ENCODE measurements at places on chromosomes 4 and X.

DNA sequence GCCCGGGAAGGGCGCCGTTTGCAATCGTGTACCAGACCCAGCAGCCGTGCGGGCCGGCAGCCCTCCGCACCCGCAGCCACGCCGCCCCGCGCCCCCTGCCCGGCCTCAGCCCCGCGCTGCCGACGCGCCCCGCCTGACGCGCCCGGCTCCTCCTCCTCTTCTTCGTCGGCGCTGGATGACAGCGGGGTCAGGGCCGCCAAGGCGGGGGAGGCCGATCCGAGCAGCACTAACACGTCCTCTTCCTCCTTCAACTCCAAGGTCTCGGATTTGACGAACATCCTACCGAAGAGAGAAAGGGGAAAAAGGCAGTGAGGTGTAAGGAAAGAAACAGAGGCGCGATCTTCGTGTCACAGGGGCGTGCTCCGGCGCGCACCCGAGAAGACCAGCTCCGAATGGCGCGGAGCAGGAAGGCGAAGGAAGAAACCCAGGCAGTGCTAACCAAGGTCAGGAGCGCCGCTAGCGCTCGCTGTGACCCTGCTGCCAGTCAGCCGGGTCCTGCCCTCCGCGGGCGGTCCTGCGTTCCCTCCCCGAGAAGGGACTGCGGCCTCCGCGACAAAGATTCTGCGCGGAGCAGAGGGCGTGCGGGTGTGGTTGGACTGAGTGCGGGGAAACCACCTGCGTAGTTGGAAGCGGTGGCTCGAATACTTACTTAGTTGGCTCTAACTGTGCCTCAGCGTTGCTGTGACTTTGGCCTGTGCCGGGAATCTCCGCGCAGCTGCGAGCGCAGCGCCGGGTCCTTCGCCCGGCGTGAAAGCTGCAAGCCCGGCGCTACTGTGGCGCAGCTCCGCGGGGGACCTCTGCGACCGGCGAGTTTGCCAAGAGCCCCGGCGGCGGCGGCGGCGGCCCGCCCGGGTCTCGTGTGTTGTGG is 548 bp downstream of the NEUROG2 start:
- peak; percentile 37 for DNase-seq

GRCh38 chrX:25144043-25144940 is 128.5 kb upstream of the ARX start:
- peak; percentile 20 for DNase-seq

GRCh38 chr4:54169176-54169575 is 59.9 kb upstream of the PDGFRA start:
- no peak for DNase-seq

DNA sequence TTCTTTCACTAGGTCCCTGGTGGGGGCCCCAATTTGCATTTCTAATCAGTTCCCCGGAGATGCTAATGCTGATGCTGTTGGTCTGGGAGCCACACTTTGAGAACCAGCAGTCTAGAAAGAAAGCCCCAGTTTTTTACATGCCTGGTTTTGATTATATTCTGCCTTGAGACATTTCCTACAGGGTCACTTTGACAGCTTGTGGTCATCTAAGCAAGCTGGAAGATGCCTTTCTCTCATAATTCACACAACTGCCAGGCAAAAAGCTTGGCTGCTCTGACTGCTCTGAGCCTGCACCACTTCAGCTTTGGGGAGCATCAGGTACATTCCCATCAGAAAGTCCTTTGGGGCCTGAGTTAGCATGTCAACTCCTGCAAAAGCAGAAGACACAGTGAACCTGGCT is 5.9 kb upstream of the PLAC1 start:
- DNase-seq: no peak

DNA sequence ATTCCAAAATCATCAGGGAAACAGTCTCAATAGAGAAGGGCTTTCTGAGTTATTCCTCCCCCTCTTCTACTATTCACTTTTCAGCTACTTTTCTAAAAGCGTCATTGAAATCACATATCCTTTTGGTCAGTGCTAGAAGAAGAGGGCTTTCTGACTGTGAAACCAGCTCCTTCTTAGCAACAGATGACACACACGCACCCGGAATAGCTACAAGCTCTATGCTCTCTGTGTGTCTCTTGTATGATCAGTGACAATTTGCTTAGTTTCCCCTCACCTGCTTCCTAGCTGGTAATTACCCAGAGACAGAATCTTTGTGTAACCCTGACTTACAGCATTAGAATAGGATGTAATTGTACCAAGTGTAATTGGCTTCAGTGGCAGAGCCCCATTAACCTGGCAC is 268.1 kb upstream of the SLITRK2 start:
- no peak for DNase-seq

DNA sequence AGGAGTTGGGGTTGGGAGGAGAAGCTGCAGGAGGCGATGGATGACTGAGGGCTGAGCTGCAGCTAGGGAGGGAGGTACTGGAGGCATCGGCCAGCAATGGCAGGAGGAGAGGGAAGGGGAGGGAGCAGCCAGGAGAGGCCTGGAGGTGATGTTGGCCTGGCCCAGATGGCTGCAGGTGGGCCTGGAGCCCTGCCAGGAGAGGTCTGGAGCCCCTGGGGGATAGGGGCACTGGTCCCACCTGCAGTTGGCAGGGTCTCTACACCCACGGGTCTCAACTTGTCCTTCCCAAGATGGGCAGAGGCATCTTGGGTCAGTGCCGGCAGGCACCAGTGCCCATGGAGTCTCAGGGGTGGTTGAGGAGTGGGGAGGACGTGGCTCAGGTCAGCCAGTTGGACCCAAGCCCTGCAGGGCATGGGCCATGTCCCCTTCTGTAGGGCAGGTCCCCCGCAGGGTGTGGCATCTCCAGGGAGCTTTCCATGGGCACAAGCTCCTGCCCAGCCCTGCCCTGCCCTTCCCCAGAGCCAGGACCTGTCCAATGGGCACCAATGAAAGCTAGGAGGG is 2.7 kb upstream of the MXD4 start:
- DNase-seq: no peak

DNA sequence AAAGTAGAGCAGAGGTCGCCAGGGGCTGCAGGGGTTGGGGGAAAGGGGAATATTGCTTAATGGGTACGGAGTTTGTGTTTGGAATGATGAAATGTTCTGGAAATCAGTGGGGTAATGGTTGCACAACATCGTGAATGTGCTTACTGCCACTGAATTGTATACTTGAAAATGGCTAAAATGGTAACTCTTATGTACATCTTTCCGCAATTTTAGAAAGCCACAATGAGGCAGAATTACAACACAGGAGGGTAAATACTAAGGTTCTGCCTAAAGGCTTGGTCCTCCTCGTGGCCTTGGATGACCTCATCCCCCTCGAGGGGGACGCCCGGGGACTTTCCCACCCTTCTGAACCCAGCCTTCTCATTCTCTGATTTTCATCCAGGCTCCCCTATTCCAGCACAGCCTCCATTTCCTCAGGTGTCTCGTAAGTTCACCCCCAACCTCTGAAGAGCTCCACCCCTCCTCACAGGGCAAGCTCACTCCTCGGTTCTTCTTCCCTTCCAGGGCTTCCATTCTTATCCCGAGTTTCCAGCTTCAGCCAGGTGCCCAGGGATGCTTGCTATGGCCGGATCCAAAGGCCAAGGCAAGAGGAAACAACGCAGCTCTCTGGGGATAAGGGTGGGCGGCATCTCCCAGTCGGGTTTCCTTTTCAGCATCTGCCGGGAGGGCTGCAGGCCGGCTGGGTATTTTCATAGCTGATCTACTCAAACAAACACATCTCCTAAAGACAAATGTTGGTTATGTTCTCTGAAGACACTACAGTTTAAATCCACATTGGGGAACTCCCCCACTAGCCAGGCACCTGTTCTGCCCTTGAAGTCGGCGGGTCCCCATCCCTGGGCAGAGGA is 71.3 kb upstream of the ACSL1 start:
- no peak for DNase-seq

- no peak for DNase-seq
Observed at GRCh38 chr4:145639186-145639698, 20.1 kb downstream of the MMAA start.

DNA sequence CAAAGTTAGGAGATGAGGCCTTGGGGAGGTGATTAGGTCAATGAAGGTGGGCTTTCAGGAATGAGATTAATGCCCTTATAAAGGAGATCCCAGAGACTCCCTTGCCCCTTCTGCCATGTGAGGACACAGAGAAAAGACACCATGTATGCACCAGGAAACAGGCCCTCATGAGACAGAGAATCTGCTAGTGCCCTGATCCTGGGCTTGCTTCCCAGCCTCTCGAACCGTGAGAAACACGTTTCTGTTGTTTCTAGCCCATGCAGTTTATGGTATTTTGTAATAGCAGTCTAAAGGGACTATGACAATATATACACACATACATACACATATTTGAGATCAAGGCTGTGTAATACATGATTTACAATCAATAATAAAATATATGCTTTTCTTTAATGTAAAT is 41.4 kb upstream of the ENPP6 start:
- no peak for DNase-seq

DNA sequence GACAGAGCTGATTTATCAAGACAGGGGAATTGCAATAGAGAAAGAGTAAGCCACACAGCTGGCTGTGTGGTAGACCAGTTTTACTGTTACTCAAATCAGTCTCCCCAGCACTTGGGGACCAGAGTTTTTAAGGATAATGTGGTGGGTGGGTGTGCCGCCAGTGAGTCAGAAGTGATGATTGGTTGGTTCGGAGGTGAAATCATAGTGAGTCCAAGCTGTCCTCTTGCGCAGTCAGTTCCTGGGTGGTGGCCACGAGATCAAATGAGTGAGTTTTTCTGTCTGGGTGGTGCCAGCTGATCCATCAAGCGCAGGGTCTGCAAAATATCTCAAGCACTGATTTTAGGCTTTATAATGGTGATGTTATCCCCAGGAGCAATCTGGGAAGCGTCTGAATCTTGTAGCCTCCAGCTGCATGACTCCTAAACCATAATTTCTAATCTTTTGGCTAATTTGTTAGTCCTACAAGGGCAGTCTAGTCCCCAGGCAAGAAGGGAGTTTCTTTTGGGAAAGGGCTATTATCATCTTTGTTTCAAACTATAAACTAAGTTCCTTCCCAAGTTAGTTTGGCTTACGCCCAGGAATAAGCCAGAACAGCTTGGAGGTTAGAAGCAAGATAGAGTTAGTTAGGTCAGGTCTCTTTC is 44.0 kb upstream of the PPP1R2C start:
- no peak for DNase-seq

GRCh38 chr4:65667506-65668041 is 2.7 kb downstream of the EPHA5 start:
- DNase-seq: no peak

DNA sequence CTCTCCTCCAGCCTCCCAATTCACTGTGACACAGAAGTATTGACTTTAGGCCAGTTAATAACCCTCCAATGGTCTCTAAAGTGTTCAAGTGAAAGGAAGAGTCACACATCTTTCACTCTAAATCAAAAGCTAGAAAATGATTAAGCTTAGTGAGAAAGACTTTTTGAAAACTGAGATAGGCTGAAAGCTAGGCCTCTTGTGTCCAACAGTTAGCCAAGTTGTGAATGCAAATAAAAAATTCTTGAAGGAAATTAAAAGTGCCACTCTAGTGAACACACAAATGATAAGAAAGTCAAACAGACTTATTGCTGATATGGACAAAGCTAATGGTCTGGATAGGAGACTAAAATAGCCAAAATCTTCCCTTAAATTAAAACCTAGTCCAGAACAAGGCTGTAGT is 687.2 kb downstream of the TRIML1 start:
- DNase-seq: no peak

- DNase-seq: no peak
Observed at GRCh38 chrX:116657071-116657470, 194.3 kb upstream of the CT83 start.

DNA sequence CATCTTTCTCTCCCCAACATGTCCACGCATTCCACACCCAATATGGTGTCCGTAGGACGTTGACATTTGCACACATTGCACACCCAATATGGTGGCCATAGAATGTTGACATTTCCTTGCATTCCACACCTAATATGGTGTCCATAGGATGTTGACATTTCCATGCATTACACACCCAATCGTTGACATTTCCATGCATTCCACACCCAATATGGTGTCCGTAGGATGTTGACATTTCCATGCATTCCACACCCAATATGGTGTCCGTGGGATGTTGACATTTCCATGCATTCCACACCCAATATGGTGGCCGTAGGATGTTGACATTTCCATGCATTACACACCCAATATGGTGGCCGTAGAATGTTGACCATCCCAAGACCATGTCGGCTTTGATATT is 88.4 kb upstream of the SHOX start:
- no peak for DNase-seq

GRCh38 chr4:48022192-48022799 is 5.7 kb downstream of the NIPAL1 start:
- no peak for DNase-seq

DNA sequence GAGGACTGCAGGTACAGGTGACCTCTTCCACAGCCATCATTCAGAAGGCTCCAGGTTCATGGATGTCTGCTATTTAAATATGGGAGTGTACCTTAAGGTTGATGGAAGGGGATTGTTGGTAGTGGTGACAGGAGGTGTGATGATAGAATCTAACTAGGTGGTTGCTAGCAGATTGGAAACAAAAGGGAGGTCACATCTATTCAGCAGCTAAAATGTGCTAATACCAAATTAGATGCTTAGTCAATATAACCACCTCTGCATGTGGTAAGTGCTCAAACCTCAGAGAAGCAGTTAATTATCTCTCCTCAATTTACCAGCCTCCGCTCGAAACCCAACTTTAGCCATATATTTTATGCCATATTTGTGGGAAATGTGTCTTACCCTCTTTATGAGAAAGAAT is 98.7 kb upstream of the CCSER1 start:
- DNase-seq: no peak

DNA sequence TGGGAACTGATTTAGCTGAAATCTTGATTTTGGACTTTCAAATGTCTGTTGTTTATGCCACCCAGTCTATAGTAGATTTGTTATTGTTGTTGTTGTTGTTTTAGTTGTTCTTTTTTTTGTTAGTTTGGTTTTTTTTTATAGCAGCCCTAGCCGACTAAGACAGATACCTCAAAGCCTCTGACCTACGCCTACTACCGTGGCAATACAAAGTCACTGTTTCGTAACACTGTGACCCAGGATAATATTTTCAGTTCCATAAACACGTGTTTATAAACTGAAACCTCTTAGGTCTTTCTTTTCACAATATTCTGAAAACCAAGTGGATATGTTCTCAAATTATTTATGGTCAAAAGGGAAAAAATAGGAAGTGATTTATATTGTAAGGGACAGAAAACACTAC is 32.8 kb downstream of the VCX2 start:
- DNase-seq: no peak

GRCh38 chrX:794311-794710 is 163.7 kb downstream of the SHOX start:
- DNase-seq: no peak

GRCh38 chrX:113389846-113390245 is 549.2 kb upstream of the AMOT start:
- no peak for DNase-seq

DNA sequence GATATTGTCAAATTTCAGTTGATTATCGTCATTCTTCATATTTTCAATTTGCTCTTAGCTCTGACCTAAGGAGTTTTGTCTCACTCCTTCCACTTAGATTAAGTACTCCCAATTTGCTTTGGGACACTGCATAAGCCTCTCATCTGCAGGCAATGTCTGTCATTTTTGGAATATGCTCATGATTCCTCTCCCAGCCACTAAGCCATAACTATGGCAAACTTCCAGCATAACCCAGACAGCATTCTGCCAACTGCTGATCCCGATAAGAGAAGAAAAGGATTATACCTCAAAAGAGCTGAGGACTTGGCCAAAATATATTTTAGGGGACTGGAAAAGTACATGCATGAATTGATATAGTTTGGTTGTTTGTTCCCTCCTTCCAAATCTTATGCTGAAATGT is 444.4 kb downstream of the GABRG1 start:
- no peak for DNase-seq

Measured in stimulated activated CD4-positive, alpha-beta T cell treated with anti-CD3 and anti-CD28 coated beads, TNF-alpha, amount 100 ng/mL, for 48 hours (primary cell).